Fibroblast of skin of abdomen (primary cell): ENCODE measurements at places on chromosomes 6 and 20.
A peak's percentile ranks its signal among the peaks of the same experiment; 100 is the strongest.

GRCh38 chr20:7387638-7388193 is 552.5 kb downstream of the HAO1 start:
- DNase-seq, result no peak

DNA sequence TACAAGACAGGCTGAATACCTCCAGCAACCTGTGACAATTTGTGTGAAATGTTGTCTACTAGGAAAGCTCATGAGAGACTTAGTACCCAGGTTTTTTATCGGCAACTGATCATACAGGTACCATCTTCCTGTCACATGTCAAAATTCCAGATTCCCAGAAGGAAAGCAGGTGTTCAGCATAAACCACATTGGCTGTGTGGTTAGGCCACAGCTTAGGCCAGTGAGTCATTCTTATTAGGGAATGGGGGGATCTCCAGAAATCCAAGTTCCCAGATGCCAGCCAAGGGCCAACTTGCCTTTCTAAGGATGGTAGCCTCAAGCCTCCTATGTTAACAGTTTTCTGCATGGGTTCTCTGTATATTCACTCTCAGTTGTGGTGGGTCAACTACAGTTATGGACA is 65.9 kb downstream of the FAM184A start:
- no peak for DNase-seq

DNA sequence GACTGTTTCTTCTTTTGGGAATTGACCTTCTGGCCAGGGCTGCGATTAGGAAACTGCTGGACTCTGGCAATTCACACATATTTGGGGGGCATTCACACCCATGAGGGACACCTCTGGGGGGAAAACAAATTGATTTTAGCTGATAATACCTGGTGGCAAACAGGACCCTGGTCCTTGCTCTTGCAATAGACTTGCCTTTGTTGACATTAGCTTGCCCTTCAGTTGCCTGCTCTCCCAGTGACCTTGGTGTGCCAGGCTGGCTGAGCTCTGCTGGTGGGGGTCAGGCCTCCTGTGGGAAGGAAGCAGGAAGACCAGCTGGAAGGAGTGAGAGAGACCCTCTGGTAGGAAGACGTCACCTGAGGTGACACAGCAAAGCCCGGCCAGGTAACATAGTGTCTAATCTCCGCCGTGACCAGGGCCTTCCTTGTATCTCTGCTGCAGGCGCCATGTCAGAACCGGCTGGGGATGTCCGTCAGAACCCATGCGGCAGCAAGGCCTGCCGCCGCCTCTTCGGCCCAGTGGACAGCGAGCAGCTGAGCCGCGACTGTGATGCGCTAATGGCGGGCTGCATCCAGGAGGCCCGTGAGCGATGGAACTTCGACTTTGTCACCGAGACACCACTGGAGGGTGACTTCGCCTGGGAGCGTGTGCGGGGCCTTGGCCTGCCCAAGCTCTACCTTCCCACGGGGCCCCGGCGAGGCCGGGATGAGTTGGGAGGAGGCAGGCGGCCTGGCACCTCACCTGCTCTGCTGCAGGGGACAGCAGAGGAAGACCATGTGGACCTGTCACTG is 5.3 kb downstream of the CDKN1A start:
- DNase-seq, result no peak

- peak; percentile 33 for DNase-seq
Observed at GRCh38 chr6:149134511-149134933, 183.0 kb upstream of the TAB2 start.

- no peak for DNase-seq
Observed at GRCh38 chr6:142355520-142356174, 53.8 kb downstream of the ADGRG6 start.

GRCh38 chr6:110332281-110332680 is 25.9 kb downstream of the METTL24 start:
- no peak for DNase-seq

GRCh38 chr20:35503841-35504561 is 25.5 kb downstream of the C20orf173 start:
- no peak for DNase-seq

GRCh38 chr20:32570401-32571190 is 14.5 kb downstream of the NOL4L start:
- DNase-seq, result no peak

GRCh38 chr6:61989616-61990015 is 296.4 kb downstream of the KHDRBS2 start:
- DNase-seq, result no peak

DNA sequence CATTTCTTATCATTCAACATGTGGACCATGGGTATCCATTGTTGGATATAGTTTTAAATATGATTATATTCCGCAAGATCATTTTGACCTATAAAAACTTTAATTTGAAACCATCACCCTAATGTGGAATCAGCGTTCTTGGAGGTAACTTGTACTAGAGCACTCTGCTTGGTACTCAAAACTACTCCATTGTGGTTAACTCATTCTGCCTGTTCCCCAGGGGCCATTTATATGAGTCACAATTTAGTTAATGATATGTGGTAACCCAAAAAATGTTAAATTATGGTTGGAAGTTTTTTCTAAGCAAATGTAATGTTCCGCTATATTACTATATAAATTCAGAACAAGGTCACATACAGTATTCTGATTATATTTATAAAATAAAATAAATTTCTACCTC is 109.3 kb downstream of the TRDN start:
- DNase-seq, result peak; percentile 17

- DNase-seq, result no peak
Observed at GRCh38 chr6:123838505-123839234, 35.0 kb downstream of the NKAIN2 start.

DNA sequence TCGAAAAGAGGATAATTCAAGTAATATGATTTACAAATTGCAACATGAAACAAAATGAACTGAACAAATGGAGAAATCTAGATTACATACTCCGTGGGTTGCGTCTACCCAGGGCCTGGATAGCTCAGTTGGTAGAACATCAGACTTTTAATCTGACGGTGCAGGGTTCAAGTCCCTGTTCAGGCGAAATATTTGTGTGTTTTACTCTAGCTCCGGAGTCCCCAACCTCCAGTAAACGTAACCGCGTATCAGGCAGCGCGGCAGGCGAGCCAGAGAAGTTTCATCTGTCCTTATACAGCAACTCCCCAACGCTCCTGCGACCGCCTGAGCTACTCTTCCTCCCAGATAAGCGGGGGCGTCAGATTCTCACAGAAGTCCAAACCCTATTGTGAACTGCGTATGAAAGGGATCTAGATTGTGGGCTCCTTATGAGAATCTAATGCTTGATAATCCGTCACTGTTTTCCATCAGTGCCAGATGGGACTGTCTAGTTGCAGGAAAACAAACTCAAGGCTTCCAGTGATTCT is 176.1 kb downstream of the TRIM27 start:
- peak; percentile 42 for DNase-seq

- DNase-seq, result peak; percentile 46
Observed at GRCh38 chr6:127266892-127267645, 405 bp downstream of the RNF146 start.

- DNase-seq, result peak; percentile 47
Observed at GRCh38 chr6:30687659-30688431, 1.4 kb upstream of the PPP1R18 start.

DNA sequence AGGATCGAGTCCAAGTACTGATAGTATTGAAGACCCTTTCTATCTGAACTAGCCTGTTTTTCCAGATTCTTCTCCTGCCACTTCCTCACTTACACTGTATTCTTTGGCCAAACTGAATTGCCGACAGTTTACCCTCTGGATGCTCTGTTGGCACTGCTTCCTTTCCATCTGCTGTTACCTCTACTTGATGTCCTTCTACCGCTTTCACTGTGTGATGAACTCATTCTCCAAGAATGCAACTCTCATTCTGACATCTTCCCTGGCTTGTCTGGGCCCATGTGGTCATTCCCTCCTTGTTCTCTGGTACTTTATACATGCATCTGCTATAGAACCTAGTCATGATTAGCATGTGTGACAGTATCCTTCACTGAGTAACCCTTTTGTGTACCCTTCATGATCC is 16.3 kb downstream of the RPRD1B start:
- peak; percentile 79 for DNase-seq

- DNase-seq, result peak; percentile 74
Observed at GRCh38 chr6:136087986-136088385, 162.1 kb downstream of the MTFR2 start.

DNA sequence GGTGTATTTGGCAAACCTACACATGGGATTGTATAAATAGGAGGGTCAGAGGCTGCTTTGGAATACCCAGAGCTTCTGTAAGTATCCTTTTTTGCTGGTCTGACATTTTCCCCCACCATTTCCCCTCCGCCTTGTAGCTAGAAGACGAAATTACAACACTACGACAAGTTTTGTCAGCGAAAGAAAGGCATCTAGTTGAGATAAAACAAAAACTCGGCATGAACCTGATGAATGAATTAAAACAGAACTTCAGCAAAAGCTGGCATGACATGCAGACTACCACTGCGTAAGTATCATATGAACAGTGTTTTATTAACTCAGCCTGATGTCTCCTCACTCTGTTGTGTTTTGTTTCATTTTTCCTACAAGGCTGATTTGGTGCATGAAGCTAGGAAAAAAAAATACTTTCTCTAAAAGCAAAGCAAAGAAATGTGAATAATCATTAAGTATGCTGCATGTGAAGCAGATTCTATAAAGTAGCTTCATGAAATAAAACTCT is 72.7 kb downstream of the HDDC2 start:
- no peak for DNase-seq

GRCh38 chr6:435441-436307 is 44.1 kb downstream of the IRF4 start:
- DNase-seq, result no peak

GRCh38 chr20:5410470-5410869 is 93.7 kb upstream of the PROKR2 start:
- DNase-seq, result no peak

DNA sequence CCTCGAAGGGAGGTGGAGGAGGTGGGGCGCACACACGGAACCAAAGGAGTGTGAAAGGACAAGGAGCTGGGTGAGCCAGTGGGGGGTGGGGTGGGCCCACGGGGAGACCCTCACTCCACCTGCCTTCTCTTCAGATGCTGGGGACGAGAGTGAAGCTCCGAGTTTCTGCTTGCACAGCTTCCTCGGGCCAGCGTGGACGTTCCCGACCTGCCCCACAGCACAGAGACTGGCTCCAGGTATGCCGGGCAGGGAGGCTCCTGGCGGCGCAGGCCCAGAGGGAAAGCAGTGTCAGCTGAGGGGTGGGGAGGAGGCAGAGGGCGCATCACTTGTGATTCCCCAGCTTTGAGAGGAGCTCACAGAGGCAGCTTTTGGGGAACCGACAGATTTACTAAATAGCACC is 98.5 kb upstream of the RPS6KA2 start:
- no peak for DNase-seq

- DNase-seq, result peak; percentile 31
Observed at GRCh38 chr6:130946076-130946475, 117.0 kb downstream of the EPB41L2 start.

- no peak for DNase-seq
Observed at GRCh38 chr20:39289831-39290230, 327.7 kb downstream of the DHX35 start.
